Amygdala (tissue), 56 donors: ENCODE measurements at places on chromosomes 2 and 18.

DNA sequence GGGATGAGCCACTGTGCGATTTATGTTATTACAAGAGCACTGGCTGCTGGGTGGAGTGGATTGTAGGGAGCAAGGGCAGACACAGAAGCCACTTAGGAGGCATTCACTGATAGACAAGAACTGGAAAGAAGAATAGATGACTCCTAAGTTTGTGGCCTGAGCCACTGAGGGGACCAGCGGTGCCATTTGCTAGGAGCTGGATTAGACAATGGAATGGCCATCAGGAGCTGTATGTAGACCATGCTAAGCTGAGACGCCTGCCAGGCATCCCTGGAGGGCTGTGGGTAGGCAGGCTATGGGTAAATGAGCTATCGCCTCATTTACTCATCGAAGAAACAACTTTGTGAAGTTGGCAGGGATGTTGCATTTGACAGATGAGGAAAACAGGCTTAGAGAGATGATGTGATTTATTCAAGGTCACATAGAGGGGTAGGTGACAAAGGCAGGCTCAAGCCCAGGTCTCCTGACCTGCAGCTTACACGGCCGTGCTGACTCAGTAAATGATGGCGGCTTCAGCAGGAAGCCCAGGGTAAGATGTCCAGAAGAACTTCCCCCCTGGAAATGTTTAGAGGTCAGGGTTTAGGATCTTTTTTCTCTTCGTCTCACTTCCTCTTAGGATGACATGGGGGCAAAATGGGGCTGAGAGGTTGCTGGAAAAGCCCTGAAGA is 2.8 kb downstream of the MFSD2B start:
- DNase-seq, result no peak

- DNase-seq, result no peak
Observed at GRCh38 chr2:45390861-45391260, 220.2 kb downstream of the SRBD1 start.

DNA sequence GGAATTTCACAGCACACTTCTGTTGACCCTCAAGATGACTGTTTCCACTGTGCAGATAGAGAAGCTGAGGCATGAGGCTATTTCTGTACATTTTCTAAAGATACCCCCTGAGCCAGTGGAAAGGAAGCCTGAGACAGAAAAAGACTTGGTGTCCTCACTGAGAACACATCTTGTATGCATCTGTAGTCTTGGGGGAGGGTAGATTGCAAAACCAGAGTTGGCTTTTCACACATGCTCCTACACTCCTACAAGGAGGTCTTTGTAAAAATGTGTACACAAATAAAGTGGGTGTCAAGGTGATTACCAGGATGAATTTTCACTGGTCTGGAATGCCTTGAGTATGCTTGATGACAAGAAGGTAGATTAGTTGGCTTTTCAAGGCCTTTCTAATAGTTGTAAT is 98.0 kb downstream of the KCTD18 start:
- DNase-seq, result no peak

GRCh38 chr18:22868831-22869230 is 64.3 kb upstream of the RBBP8 start:
- no peak for DNase-seq

- DNase-seq, result no peak
Observed at GRCh38 chr2:26927221-26927620, 43.2 kb upstream of the MAPRE3 start.

DNA sequence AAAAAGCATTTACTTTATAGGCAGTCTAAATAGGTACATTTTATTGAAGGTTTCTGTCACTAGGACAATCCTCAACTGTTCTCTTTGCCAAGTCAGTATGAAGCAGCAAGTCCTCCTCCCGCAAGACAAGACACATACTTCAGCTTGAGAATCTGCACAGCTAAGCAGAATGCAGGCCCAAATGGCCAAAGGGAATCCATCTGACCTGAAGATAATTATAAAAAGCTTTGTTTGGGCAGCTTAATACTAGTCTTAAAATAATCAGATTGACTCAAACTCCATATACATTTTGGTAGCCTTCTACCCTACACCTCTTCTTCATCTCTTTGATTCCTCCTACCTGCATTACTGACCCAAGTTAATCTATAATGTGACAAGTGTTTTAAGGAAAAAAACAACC is 1.8 kb downstream of the LANCL1 start:
- DNase-seq, result no peak
